A549 treated with dexamethasone at 1 μM for 4 hours (cell line): ENCODE measurements at places on chromosomes 3 and 15. TPM values are rescaled to one million over a fixed set of nuclear protein-coding genes. Genes with fewer than 3 reads are reported as not detected.

Gene MESP2
- 0.25 to 0.63 TPM (median 0.45 TPM) in 4 of 5 replicates, not detected in the other for total RNA-seq

Gene SPATA12
- total RNA-seq = 0.26 to 0.38 TPM (median 0.32 TPM) in 5 replicates

Gene AGTR1
- total RNA-seq = 0.56 to 0.79 TPM (median 0.72 TPM) in 5 replicates

Gene SSUH2
- 0.45 to 1.4 TPM (median 0.82 TPM) in 5 replicates for total RNA-seq

Gene LTK
- total RNA-seq = 0.05 to 0.12 TPM (median 0.06 TPM) in 4 of 5 replicates, not detected in the other

Gene DLEC1
- total RNA-seq = 0.04 to 0.05 TPM in 2 of 5 replicates, not detected in the others

Gene ADAMTSL3
- total RNA-seq = 0.24 to 0.56 TPM (median 0.42 TPM) in 5 replicates

Gene RETNLB
- not detected in 5 replicates for total RNA-seq

Gene HCLS1
- 0.08 to 0.15 TPM (median 0.11 TPM) in 4 of 5 replicates, not detected in the other for total RNA-seq

Gene CYP8B1
- not detected in 5 replicates for total RNA-seq

Gene BSN
- 0.11 to 0.26 TPM (median 0.22 TPM) in 5 replicates for total RNA-seq

Gene TMEM40
- total RNA-seq = 0.18 to 0.51 TPM (median 0.30 TPM) in 4 of 5 replicates, not detected in the other

Gene RBMS3
- total RNA-seq = 0.64 to 1.4 TPM (median 1.2 TPM) in 5 replicates

Gene CLPX
- 42.3 to 55.1 TPM (median 51.9 TPM) in 5 replicates for total RNA-seq

Gene CP
- total RNA-seq = 4.7 to 8.1 TPM (median 5.9 TPM) in 5 replicates

Gene FGF7
- 0.07 TPM in 1 of 5 replicates, not detected in the others for total RNA-seq

Gene FBXO40
- not detected in 5 replicates for total RNA-seq

Gene TPRG1
- 0.09 to 0.27 TPM (median 0.21 TPM) in 5 replicates for total RNA-seq

Gene MASP1
- total RNA-seq = 0.02 to 0.44 TPM (median 0.08 TPM) in 4 of 5 replicates, not detected in the other

Gene MEIS2
- total RNA-seq = 9.0 to 11.3 TPM (median 9.8 TPM) in 5 replicates

Gene SEMA6D
- not detected in 5 replicates for total RNA-seq

Gene PPM1M
- total RNA-seq = 3.5 to 5.3 TPM (median 4.6 TPM) in 5 replicates

Gene RFTN1
- 3.0 to 3.8 TPM (median 3.3 TPM) in 5 replicates for total RNA-seq

Gene CPNE9
- 0.05 to 0.25 TPM (median 0.14 TPM) in 4 of 5 replicates, not detected in the other for total RNA-seq

Gene GCSAM
- total RNA-seq = not detected in 5 replicates

Gene DUOXA2
- not detected in 5 replicates for total RNA-seq

Gene RASGRP1
- 0.28 to 0.46 TPM (median 0.35 TPM) in 5 replicates for total RNA-seq

Gene GPR149
- total RNA-seq = not detected in 5 replicates

Gene CCDC54
- not detected in 5 replicates for total RNA-seq

Gene AVEN
- total RNA-seq = 21.2 to 22.7 TPM (median 21.8 TPM) in 5 replicates

Gene COL6A5
- total RNA-seq = not detected in 5 replicates

Gene ARNT2
- total RNA-seq = 14.0 to 19.3 TPM (median 18.0 TPM) in 5 replicates

Gene GPR62
- not detected in 5 replicates for total RNA-seq

Gene HTR3E
- total RNA-seq = not detected in 5 replicates

Gene ADAMTS9
- total RNA-seq = 0.61 to 1.1 TPM (median 0.73 TPM) in 5 replicates

Gene CKMT1B
- 2.4 to 5.3 TPM (median 3.9 TPM) in 5 replicates for total RNA-seq

Gene STX19
- total RNA-seq = not detected in 5 replicates

Gene SNRPN
- 97.3 to 106 TPM (median 101 TPM) in 5 replicates for total RNA-seq

Gene ISG20
- 32.2 to 43.2 TPM (median 39.9 TPM) in 5 replicates for total RNA-seq
